Breast epithelium (tissue), 4 donors: ENCODE measurements at places on chromosomes 13 and 19. TPM values are rescaled to one million over a fixed set of nuclear protein-coding genes. Genes with fewer than 3 reads are reported as not detected.

DNA sequence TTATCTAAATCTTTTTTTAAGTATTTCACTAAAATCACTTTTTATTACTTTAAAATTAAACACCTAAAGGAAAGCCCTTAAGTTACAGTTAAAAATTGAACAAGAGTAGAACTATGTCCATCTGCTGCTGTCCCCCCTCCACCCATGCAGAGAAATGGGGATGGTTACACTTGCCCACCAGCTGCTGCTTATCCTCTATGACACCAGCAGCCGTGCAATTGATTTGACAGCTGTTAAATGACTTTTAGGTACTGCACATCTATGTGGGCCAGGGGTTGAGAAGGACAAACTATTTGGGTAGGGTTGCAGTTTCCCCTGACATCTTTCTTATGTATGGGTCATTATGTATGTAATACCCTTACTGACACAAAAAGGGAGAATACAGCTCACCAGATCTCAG, 77.2 kb downstream of the TBC1D4 start:
- no peak for DNase-seq

DNA sequence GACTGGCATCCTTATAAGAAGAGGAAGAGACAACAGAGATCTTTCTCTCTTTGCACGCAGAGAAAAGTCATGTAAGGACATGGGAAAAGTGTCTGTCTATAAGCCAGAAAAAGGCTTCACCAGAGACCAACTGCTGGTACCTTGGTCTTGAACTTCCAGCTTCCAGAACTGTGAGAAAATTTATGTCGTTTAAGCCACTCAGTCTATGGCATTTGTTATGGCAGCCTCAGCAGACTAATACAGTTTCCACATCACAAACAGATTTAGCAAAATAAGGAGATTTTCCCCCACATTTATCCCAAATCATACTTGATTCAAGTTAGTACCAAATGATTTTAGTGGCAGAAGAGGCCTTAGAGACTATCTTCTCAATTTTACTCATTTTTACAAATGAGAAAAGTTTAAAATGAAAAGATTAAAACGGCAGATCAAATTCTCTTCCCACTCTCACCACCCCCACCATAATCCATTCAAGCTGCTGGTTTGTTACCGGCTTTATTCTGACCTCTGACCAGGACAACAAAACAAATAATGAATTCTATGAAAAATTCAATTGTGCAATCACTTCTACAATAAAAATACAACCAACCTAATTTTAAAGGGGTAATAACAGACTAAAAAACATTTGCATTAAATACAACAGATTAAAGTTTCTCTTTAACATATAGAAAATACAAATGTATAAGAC, 316.3 kb downstream of the TBC1D4 start:
- no peak for DNase-seq

DNA sequence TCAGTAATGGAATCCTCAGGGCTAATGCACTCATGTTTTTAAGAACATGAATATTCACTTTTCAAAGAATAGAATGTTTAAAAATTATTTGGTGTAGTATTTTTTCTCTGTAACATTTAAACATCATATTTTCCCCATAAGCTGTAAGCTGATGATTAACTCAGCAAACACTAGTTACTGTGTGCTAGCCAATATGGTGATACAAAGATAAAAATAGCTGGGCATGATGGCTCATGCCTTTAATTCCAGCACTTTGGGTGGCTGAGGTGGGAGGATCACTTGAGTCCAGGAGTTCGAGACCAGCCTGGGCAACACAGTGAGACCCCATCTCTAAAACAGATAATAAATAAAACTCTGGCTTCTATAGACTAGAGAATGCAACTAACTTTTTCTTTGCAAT, 13.2 kb downstream of the RNF17 start:
- DNase-seq = no peak

DNA sequence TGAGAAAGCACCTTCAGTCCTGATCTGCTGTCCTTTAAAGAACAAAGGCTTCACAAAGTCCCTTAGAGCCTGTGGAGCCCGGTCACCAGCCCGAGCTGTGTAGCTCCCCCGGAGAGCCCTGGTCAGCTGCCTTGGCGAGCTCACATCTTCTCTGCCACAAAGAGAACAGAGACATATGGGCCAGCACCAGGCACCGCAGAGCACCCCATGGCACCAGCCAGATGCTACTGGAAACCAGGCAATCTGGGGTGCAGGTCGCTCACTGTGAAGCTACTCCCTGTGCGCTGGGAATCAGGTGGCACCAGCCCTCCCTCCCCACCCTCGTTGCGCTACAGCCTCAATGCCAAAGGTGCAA, 44.3 kb upstream of the F7 start:
- no peak for DNase-seq

CYP2A7 gene
- not detected for total RNA-seq

GRCh38 chr19:10876459-10877240, 5.3 kb downstream of the CARM1 start:
- DNase-seq = no peak

CLDN10 gene
- total RNA-seq = 1.0 TPM

DNA sequence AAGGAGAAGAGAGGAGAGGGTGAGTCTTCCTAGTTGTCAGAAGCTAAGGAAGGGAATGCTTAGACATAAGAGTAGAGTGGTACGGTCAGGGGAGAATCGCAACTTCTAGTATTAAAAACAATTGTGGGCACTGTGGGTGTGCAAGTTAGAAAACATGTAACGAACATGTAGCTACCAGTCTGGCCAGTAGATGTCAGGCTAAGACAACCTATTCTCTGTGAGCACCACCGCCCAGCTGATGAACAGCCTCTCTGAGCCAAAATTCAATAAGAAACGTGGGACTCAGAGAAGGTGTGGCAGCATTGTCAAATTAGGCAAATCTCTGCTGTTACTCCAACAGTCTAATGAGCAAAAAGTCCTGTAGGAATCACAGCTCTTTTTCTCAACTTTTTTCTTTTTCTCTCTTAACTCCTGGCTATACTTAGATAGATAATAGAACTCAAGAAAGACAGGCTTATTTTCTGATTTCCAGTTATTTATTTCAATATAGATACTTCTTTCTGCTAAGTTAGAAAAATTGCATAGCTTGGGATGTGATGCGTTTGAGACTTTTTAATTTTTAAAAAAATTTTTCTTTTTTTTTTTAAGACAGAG, 186.2 kb downstream of the USP12 start:
- DNase-seq = peak; percentile 60

- no peak for DNase-seq
Measured at GRCh38 chr13:23703246-23703860, 133.1 kb downstream of the TNFRSF19 start.

MBD3L2 gene
- not detected for total RNA-seq

DNA sequence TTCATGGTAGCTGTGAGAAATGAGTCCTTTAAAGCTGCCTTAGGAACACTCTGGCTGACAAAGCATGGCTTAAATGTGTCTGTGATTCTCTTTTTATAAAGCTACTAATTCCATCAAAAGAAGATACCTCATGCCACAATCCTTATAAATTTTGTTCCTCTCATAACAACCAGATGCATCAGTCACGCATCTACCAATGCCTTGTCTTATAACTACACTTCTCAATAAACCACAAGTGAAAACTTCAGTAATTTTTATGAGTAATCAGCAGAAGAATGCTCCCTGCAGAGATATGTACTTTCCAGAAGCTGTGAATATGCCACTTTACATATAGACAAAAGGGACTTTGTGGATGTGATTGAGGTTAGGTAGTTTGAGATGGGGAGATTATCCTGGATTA, 147.8 kb downstream of the SUCLA2 start:
- no peak for DNase-seq

GARRE1 gene
- 21.0 TPM for total RNA-seq

SPTBN4 gene
- 1.3 TPM for total RNA-seq

DNA sequence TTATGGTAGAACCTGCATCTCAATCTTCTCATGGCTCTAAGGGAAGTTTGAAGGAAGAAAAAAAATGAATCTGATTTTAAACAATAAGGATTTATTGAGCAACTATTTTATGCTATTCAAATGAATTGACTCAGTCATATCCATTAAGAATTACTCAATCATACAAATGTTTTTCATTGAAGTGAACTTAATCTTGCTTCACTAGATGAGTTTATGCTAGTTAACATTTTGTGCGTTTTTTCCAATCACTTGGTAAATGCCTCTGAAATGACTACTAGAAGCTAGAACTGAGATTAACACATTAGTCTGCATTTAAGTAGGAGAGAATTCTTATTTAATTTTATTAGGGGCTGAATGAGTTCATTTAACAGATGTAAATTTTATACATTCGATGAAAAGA, 25.2 kb downstream of the RXFP2 start:
- no peak for DNase-seq

LYPD5 gene
- total RNA-seq = 7.2 TPM

DNA sequence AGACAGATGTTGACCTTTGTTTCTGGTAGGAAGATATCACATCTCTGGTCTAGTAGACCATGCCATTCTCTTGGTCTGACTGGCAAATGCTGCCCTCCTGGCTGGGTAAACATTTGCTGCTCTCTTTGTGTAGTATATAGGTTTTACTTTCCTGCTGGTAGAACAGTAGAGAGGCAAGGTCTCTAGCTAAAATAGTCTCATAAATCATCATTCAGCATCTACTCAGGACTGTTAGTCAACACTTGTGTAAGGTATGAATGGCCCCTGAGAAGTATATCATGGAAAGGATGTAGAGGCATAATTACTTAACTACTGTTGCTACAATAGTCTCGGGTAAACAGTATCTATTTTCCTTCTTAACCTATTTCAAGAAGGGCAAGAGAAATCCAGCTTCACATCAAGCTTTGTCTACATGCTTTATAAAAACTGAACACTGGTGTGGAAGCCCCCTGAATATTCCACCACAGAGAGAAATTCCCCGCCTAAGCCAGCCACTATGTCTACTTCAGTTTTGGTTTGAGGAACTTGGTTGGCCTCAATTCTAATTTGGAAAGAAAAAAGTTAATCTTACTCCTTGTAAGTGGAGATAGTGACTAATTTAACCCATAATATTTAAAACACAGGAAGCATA, 18.4 kb upstream of the MYCBP2 start:
- DNase-seq = no peak

LGALS7 gene
- not detected for total RNA-seq

DNA sequence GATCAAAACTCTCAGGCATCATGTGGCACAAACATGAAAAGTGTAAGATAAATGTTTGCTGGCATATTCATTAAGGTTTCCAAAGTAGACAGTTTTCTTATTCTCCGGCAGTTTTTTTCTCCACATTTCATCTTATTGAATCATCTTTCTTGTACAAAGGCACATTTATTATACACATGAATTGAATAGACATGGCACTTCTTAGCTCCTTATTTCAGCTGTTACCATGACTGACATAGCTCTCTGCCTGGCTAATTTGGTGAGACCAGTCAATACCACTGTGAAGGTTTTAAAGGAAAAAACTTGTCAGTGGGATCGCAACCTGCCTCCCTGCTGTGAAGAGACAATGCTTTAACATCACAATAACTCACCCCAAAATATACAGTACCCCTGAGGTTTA, 285.0 kb upstream of the PCDH20 start:
- no peak for DNase-seq

ADAMTSL5 gene
- 3.5 TPM for total RNA-seq

GRCh38 chr13:27338816-27339215, 68.2 kb downstream of the RASL11A start:
- DNase-seq = no peak

C19orf81 gene
- total RNA-seq = not detected

ZNF208 gene
- 57.7 TPM for total RNA-seq
